ENCODE measurements at places on chromosomes 1 and 21. TPM values are rescaled to one million over a fixed set of nuclear protein-coding genes. Genes with fewer than 3 reads are reported as not detected.

The FAM43B gene
- 0.12 TPM for total RNA-seq

The SLAMF6 gene
- total RNA-seq = 0.28 TPM

The LCE1E gene
- total RNA-seq = not detected

The SPRR2G gene
- 0.68 TPM for total RNA-seq

The HSPB7 gene
- total RNA-seq = 1.6 TPM

The MCOLN3 gene
- total RNA-seq = 0.36 TPM

The LEFTY1 gene
- total RNA-seq = not detected

- ATAC-seq = no peak
Observed at GRCh38 chr1:36561361-36561724, 78.6 kb upstream of the CSF3R start.

GRCh38 chr1:44681905-44682882 lies 7.7 kb downstream of the ARMH1 start:
- ATAC-seq = no peak

GRCh38 chr1:2224631-2225428 lies 3.3 kb upstream of the SKI start:
- no peak for ATAC-seq

DNA sequence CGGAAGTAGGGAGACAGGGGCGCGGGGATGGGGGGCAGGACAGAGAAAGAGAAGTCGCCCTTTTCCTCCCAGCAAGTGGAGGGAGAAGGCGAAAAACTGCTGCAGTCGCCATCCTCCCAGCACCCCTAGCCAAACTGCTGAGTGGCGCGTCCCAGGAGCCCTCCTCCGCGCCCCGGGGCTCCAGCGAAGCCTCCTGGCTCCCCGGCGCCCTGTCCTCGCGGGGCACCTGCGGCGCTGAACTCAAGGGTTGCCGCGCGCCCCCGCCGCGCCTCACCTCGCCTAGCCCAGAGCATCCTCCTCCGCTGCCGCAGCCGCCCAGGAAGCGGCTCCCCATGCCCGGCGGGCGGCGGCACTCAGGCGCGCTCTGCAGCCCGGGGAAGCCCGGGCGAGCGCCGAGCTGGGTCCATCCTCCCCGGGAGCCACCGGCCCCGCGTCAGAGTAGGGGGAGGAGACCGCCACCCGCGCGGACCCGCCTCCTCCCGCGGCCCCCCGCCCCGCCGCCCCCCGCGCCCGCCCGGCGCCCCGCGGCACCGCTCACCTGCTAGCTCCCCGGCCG lies at the start of gene DAB1:
Gene DAB1, minus strand, starts transcription at position 405 of the 556 bp plus-strand sequence. CDS start 133,030 bp downstream, outside the sequence.
- no peak for ATAC-seq

DNA sequence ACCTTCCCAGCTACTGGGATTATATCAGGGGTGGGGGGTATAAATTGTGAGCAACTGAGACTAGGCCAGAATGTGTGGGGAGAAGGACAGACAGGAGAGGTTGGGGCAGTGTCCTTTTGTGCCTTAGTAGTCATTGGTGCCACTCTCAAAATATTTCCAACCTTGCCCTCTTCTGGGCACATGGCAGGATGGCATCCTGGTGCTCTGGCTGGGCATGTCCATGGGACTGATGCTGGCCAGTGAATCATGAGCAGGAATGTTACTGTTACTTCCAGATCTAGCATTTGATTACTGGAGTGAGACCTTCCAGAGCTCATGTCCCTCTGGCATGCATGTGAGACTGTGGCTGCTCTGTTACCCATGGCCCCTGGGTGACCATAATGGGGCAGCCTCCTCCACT lies 151.2 kb downstream of the MATN1 start:
- no peak for ATAC-seq

- peak; percentile 89 for ATAC-seq
Observed at GRCh38 chr1:47333922-47334764, 553 bp downstream of the CMPK1 start.

DNA sequence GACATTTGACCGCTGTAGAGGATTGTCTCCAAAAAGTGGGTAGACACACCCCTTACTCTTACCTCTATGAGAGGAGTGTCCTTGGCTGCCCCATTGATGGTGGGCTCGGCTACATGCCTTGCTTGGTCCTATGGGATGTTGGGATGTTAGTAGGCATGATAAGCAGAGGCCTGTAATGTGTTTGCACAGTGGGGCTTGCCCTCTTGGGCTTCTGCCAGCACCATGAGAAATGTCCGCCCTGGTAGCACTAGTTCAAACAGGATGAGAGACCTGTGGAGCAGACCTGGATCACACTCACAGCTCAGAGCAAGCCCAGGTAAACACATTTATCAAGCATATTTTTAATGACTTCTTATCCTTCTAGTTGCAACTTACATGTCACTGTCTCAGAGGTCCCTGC lies 54.2 kb downstream of the SH3GLB1 start:
- ATAC-seq = peak; percentile 76

DNA sequence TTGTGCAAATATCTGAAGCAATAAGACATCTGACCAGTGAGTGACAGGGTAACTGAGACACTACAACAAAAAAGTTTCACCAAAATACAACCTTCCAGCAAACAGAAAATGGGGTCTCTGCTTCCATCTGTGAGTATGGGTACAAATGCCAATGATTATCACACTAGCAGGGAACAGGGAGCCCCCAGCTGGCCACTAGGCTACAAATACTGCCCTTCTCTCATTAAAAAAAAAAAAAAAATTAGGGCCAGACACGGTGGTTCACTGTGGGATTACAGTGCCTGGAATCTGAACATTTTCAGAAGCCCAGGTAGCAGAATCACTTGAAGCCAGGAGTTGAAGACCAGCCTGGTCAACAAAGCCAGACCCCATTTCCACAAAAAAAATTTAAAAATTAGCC lies 48.4 kb upstream of the EDARADD start:
- ATAC-seq = no peak

GRCh38 chr1:47842228-47842919 lies 154.8 kb downstream of the TRABD2B start:
- no peak for ATAC-seq

GRCh38 chr21:46397211-46397905 lies 61.3 kb upstream of the DIP2A start:
- ATAC-seq = no peak

- ATAC-seq = peak; percentile 60
Observed at GRCh38 chr1:42730988-42731387, 9.0 kb downstream of the CLDN19 start.

- no peak for ATAC-seq
Observed at GRCh38 chr1:183484254-183484653, 12.0 kb downstream of the SMG7 start.

DNA sequence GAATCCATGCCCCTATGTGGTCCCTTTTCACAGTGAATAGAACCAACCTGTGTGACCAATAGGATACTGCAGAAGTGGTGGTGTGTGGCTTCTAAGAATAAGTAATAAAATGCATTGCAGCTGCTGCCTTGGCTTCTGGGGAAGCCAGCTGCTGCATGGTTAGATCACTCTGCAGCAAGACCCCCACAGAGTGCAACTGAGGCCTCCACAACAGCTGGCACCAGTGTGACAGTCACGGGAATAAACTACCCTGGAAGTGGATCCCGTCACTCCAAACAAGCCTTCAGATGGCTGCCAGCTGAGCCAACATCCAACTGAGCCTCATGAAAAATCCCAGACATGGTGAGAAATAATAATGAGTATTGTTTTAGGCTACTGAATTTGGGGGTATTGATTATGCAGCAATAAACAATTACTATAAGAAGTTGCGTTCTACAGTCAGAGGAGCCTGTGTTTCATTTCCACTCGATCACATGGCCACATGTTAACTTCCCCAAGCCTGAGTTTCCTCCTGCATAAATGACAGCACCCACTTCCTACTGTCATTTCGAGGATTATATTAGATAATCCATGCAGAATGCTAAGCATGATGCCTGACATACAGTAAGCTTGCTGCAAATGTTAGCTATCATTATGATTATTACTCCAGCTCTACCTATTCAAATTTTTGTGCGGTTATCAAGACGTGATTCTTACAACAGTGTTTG lies 20.8 kb upstream of the COG2 start:
- ATAC-seq = no peak

- no peak for ATAC-seq
Observed at GRCh38 chr1:5198328-5198727, 543.9 kb downstream of the AJAP1 start.

DNA sequence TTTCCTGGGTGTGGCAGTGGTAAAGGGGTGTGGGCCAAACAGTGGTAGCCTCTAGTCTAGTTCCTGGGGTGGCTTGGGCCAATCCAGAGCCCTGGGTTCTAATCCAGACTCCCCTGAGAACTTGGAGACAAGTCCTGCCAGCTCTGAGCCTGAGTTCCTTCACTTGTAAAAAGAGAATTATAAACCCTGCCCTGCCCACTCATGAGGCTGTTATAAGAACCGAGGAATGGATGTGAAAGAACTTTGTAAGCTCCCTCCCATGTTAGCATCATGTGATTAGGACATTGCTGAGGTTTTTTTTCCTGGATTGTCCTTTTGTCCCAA lies 131.0 kb downstream of the RRAGC start:
- ATAC-seq = peak; percentile 76

DNA sequence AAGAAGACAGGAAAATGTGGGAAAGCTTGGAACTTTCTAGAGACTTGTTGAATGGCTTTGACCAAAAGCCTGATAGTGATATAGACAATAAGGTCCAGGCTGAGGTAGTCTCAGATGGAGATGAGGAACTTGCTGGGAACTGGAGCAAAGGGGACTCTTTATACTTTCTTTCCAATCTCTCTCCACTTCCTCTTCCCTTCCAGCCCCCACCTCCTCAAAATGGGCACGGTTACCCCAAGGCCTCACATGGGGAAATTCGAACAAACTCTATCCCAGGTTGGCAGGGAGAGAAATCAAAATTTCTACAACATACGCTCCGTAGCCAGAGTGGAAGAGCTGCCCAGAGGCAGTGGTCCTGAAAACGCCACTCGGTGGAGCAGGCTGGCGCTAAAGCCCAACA lies 15.2 kb downstream of the PPT1 start:
- ATAC-seq = no peak

GRCh38 chr1:58608297-58608696 lies 31.2 kb upstream of the TACSTD2 start:
- ATAC-seq = no peak
